ENCODE measurements at places on chromosomes 7 and 10.

GRCh38 chr10:60944910-60945297 lies 919 bp upstream of the RHOBTB1 start:
- no peak for DNase-seq

DNA sequence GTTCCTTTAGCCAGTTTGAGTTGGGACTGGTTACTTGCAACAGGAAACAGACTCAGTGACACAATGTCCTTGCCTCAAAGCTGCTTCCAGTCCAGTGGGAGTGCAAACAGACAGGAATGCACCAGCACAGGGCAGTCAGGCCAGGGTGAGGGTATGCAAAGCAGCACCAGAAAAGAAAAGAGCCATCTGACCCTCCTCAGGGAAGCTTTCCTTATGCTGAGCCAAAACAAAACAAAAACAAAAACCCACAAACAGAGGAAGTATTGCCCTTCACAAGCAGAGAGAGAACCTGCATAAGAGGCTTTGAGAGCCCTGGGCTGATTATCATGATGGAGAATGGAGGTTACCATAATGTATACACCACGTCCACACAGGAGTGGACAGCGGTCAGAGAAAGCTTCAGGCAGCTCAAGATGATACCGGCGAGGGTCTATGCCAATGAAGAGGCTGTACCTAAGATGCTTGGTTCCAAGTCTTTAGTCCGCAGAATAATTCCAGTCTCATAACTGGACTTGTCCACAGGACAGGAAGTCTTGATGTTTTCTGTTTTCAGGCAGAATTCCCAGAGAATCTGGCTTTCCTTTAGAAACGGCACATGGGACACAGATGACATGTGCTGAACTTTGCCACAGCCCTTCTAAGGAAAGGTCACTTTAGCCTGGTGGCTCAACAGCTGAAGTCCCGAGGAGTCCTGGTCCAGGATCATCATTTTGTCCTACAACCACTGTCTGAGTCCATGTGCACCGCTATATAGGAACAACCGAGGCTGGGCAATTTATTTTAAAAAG lies 263.3 kb downstream of the TNS3 start:
- no peak for DNase-seq

GRCh38 chr10:49194212-49194920 lies 6.2 kb upstream of the TMEM273 start:
- DNase-seq, result no peak

GRCh38 chr7:121366852-121367431 lies 29.2 kb downstream of the FAM3C start:
- DNase-seq, result peak; percentile 66

- no peak for DNase-seq
Observed at GRCh38 chr7:33742999-33743587, 162.2 kb upstream of the BMPER start.

Data from CD4-positive, alpha-beta T cell treated with Interleukin-4 for 1 hour (primary cell).